KG1 (cell line): ENCODE measurements at places on chromosomes 16 and 17.

DNA sequence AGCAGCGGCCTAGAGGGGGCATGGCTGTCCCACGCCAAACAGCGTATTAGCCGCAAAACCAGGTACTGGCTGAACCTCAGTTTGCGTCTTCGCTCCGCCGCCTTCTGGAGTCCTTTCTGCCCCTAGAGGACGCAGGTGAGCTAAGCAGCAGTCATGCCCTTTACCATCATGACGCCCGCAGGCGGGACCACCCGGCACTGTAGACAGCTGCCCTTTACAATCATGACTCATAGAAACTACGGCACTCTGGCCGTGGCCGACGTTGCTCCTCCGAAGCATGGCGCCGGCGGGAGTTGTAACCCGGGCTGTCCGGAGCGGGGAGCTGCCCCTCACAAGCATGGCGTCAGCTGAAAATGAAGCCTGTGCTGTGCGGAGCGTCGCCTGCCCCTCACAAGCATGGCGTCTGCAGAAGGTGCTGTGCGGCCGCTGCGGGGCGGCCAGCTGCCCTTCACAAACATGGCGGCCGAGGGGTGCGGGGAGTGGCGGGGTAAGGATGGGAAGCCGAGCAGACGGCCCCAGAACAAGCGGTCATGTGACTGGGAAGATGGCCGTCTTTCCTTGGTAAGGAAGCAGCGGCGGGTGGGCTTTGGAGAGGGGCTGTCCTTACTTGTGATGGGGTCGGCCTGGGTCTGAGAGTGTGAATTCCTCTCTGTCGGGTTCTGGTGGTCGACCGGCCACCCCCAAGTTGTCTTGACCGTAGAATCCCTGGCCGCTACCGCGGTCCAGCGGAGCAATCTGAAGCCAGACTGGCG lies at the start of gene VPS35L:
Gene VPS35L (plus strand): TSS at position 518 of the 752 bp plus-strand sequence. CDS start 27 bp downstream, at position 545.
- DNase-seq: peak; percentile 91

DNA sequence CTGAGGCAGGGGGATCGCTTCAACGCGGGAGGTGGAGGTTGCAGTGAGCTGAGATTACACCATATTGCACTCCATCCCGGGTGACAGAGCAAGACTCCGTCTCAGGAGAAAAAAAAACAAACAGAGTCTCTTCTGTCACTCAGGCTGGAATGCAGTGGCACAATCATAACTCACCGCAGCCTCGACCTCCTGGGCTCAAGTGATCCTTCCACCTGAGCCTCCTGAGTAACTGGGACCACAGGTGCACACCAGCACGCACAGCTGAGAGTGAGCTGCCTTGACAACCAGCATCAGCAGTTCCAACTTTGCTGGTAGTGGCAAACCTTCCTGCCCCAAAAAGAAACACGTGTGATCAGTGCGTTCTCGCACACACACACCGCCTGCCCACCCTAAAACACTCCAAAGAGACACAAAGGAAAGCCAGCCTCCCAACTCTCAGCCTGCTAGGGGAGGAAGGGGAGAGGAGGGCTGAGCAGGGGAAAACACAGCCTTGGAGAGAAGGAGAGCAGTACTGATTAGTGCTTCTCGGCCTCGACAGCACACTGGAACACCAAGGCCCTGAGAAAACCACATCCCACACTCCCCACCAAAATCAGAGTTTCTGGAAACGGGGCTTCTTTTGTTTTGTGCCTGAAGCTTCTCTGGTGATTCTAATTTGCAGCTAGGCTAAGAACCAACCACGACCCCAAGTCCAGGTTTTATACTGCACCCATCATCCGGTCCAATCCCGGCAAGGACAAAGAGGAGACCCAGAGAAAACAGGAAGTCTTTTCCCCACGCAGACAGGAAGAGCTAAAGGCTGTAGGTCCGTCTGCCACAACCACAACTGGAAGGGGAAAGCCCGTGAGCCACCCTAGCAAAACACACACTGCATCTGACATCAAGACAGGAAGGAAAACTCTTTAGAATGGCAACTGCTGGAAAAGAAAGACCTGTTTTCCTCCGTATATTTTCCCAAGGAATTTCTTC lies 28.8 kb downstream of the ZCCHC14 start:
- DNase-seq: peak; percentile 5

DNA sequence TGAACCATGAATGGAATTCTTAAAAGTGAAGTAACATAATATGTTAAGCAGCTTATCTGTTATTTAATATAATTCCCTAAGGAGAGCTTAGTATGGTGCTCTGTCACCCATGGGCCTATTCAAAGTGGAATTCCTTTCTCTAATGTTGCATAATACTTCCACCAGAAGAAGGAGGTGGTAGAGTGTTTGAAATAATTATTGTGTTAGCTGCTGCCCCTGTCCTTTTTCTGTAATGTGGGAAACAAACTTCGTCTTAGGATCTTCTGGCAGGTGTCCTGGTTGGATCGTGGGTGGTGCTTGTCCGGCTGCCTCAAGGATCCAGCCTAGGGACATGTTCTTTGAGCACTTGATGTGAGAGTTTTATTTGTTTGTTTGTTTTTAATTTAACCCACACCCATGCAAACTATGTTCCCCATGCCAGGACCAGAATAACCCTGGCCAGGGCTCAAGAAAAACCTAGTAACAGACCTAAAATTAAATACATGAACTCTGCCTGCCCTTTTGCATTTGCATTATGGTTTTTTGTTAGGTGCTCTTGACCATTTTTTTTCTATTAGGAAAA lies 46.1 kb downstream of the ZNRF1 start:
- DNase-seq: no peak

GRCh38 chr17:50353600-50354195 lies 7.8 kb downstream of the XYLT2 start:
- no peak for DNase-seq

DNA sequence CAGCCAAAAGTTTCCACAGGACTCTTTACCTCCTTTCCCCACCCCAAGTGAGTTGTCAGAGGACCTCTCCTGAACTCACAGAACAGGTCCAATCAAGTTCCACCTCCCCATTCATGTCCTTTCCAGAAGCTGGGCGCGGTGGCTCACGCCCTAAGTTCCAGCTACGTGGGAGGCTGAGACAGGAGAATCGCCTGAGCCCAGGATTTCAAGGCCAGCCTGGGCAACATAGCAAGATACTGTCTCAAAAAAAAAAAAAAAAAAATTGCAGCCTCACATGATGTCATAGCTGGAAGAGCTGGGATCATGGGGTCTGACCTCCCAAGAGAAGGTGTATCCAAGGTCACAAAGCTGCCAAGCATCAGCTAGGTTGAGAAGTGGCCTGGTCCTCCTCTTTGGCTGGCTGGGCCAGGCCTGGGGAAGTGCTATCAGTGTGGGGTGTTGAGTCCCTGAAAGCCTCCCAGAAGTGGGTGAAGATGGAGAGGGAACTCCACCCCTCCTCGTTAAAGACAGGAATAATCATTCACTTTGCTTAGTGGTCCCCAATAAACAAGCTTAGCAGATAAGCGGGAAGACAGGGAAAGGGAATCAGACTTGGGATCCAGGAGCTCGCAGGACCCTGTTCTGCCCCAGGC lies 5.5 kb upstream of the MNT start:
- DNase-seq: no peak

- DNase-seq: no peak
Observed at GRCh38 chr16:75502916-75503605, 7.8 kb upstream of the CHST6 start.

DNA sequence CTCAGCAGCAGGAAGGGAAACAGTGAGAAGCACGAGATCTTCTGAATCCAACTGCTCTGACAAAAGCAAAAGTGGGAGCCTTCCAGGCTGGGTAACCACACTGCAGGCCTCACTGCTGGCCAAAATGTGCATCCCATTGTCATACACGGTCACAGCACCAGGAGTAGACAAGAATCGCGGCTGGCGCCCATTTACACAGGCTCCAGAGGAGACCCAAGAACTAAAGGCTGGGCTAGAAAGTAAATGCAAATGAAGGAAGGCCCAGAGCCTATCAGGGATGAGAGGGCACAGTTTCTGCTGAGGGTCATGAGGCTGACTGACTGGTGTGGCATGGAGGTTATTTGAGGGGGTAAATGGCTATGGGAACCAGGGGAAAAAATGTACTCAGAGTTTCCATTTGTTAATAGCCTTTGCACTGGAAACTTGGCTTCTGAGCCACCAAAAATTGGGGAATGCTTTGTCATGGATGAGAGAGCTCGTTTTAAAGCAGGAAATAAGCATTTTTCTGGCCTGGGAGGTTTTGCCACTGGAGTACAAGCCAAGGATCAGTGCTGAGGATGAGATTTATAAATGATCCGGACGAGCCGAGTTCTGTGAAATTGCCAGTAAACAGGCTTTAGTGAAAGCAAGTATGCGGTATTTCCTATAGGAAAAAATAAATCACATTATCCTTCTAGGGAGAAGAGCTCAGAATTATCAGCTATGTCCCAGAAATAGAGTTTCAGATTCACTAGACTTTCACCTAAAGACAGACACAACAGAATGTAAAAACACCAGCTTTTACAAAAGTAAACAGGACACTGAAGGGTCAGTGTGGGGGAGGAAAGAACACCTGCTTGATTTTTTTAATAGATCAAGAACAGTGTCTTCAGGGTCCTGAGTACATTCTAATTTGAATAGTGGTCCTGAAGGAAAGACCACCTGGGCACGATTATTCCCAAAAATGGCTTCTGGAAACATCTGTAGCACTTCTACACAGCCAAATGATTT lies 66.9 kb upstream of the GSG1L start:
- DNase-seq: no peak

DNA sequence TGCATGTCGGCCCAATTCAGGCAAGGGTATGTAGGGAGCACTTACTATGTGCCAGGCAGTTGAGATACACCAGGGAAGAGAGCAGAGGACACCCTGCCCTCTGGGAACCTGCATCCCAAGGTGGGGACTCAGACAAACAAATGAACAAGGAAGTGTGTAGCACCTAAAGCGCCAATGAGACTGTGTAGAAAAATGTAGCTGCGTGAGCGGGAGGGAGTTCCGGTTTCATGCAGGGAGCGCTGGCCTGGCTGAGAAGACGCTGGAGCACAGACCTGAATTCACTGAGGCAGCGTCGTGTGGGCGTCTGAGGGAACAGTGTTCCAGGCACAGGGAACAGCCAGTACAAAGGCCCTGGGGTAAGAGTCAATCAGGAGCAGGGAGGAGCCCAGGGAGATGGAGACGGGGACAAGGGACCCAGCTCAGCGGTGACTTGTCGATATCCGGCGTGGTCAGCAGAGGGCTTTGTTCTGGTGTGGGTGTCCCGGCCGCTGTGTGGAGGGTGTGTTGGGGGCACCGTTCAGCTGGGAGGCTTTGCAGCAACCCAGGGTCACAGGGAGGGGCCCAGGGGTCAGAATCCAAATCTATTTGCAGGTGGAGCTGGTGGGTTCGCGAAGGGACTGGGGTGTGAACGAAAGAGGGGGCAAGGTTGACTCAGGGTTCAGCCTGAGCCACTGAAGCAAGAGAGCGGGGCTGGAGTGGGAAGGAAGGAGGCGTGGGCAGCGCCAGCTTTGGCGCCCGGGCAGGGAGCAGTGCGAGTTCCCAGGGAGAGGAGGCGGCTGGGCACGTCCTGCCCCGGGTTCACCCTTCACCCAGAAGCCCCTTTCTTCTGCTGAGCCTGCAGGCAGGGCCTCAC lies 17.8 kb upstream of the OSGIN1 start:
- no peak for DNase-seq

GRCh38 chr16:78879011-78879410 lies 721.5 kb downstream of the MAF start:
- DNase-seq: no peak

DNA sequence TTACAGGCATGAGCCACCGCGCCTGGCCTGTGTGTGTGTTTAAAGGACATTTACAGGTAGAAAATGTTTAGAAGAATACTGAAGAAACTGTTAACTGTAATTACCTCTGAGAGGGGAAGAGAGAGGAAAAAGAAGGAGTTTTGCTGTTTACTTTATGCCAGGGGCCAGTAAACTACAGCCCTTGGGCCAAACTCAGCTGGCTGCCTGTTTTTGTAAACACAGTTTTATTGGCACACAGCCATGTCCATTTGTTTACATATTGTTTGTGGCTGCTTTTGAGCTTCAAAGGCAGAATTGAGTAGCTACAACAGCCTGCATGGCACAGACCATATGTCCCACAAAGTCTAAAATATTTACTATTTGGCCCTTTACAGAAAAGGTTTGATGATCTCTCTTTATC lies 76.4 kb downstream of the GPR139 start:
- DNase-seq: no peak

- no peak for DNase-seq
Observed at GRCh38 chr17:82489851-82490511, 29.6 kb upstream of the FOXK2 start.

- no peak for DNase-seq
Observed at GRCh38 chr17:1362065-1362848, 37.8 kb downstream of the YWHAE start.

GRCh38 chr17:9380361-9380760 lies 195.3 kb downstream of the STX8 start:
- no peak for DNase-seq

DNA sequence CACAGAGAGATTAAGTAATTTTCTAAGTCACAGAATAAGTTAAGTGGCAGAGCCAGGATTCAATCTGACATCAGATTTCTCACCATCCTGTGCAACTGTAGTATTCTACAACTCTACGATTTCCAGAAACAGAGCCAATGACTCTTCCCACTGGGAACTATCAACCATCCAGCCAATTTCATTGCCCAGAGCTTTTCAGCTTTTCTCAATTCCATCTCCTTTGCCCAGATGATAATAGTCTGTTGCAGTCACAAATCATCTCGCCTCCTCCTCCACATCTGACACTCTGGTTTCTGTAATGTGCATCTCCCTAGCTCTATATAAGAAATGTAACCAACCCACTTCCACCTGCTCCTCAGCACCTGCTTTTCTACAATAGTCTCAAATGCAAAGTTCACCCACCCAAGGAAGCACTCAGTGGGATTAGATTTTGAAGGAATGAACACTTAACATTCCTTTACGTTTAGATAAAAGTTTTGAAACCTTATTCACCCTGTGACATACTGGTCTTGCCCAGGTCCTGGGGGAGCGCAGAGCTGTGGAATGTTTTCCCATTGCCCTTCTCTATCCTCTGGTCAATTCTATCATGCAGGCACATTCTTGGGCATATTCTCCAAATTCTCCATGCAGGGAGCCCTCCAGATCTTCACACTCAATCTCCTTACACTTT lies 167.8 kb upstream of the ASIC2 start:
- no peak for DNase-seq

- no peak for DNase-seq
Observed at GRCh38 chr17:35432176-35433074, at the start of gene SLFN12. TSS of gene SLFN12 (minus strand) at chr17:35432500. CDS start at chr17:35423028, 9,472 bp downstream.

DNA sequence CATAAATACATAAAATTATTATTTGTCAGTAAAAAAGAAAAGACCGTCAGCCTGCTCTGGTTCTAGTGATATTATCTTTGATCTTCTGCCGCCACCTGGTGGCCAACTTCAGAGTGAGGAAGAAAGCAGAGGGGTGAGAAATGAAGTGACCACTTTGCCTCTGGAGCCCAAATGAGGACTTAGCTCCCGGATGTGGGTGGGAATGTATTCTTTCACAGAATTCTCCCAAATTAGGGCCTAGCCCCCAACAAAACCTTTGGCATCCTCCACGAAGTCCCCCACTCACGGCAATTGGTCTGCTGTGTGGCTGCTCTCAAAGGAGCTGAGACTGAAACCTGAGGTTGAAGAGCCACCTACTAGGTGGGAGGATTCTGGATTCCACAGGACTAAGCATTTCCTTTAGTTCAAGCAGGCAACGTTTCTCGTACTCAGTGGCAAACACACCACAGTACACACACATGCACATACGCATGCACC lies 4.9 kb upstream of the ZNF267 start:
- DNase-seq: peak; percentile 77
